ENCODE measurements at places on chromosomes 1 and 21.

DNA sequence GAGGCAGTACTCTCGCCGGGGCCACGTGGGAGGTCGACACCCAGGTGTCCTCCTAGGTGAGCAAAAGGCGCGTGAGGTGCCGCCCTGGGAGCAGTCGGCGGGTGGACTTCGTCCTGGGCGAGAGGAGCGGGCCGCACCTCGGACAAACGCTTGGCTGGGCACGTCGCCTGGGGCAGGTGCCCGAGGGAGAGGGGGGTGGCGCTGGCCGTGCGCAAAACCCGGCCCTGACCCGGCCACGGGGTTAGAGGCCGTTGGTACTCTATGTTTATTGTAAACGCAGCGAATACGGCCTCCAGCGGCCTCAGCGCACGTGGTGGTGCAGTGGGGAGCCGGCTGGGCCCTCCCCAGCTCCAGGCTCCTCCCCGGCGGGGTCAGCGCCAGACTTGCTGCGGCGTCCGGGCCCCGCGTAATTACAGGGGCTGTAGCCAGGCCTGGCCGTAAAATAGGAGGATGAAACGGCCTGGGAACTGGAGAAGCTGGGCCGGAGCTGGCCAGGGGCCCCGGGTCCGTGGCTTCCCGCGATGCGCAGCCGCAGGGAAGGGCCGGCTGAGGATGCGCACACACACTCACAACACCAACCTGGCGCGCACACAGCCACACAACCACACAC is 1.6 kb upstream of the EFNA1 start:
- peak; percentile 72 for DNase-seq

DNA sequence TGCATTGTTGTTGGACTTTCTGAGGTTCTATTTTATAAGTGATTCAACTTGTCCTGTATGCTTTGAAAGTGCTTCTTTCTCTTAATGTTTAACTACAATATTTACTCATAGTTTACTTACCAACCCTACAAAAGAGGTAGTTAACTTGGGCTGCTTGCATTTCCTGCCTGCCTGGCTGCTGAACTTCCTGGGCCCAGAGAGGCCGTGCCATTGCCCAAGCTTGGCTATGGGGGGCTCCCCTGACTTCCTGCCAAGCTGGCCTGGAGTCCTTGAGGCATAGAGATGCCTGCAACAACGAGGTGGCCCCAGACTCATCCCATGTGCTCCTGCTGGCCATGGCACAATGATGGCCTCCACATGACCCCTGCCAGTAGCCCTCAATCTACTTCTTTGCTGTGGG is 361.6 kb upstream of the PLD5 start:
- DNase-seq: no peak

DNA sequence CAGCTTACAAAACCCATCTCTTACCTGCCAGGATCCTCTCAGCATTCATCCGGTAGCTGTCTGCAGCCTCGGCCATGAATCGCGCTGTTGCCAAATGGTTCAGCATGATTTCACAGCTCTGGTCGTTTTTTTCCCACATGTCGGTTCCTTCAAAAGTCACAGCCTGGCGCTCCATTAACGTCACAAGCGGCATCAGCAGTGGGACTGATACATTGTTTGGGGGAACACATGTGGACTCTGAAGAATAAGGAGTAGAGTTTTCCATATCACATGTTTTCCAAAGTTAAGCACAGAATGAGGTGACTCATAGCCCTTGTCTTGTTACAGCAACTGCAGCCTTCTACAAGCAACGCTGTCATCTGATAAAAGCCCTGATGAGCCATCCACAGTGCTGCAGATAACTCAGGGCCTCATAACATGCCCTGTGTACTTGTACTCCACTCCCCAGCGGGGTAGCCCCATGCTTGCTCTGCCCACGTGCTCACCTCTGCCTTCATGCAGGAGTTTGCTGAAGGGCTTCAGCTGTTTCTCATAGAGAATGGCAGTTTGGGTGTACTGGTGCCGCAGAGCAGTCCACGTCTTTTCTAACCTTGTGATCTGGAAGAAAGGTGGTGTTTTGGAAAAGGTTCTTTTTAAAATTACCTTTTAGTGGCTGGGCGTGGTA is 114.2 kb downstream of the BCAR3 start:
- DNase-seq: no peak

DNA sequence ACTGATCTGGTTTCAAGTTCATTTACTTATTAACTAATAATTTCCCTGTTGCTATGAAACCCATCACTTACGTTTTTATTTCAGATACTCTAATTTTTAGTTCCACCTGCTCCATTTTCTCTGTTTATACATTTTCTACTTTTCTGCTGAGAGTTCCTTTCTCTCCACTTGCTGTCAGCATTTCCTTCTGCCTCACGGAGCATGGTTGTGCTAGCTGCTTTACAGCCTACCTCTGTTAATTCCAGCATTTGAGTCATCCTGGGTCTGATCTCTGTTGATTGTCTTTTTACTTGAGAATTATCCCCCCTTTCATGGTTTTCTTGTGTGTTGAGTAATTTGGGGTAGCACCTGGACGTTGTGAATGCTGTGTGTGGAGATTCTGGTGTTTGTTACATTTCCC is 373.2 kb upstream of the C1orf174 start:
- no peak for DNase-seq

GRCh38 chr1:3735688-3736087 is 16.6 kb upstream of the CCDC27 start:
- DNase-seq: no peak

DNA sequence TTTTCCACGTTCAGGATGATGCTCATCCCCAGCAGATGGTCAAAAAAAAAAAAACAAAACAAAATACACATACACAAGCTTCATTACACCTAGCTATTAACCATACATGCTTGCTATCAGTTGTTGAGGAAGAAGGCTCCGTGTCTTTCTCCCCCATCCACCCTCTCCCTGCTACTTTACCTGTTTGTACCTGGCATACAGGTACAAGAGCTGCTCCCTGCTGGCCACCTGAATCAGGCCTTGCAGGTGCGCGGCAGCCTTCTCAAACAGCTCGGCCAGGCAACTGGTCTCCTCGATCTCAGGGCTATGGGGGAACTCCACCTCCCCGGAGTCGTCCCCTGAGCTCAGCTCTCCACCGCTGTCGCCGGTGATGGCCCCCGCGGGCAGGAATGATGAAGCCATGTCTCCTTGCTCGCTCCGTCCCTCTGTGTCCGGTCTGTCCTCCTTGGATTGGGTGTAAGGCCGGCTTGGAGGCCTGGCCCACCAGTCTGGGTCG is 464 bp downstream of the ACBD6 start:
- DNase-seq: peak; percentile 53

DNA sequence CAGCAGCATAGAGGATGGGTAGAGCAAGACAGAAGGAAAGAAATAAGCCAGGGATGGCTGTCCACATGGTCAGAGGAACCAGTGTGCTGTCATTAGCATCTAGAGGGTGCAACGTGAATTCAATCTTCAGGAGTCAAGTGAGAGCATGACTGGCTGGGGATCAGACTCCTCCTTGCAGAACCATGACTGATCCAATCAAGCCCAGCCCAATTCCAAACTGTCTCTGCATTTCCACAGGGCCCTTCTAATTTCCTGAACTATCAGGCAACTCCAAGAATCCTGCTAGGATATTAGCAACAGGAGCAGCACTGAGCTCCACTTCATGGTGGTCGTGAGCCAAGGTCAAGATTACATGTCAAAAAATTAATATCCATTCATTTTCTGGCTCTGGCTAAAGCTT is 166.8 kb upstream of the CAMK1G start:
- DNase-seq: no peak

GRCh38 chr1:193404236-193404635 is 217.8 kb upstream of the B3GALT2 start:
- no peak for DNase-seq

DNA sequence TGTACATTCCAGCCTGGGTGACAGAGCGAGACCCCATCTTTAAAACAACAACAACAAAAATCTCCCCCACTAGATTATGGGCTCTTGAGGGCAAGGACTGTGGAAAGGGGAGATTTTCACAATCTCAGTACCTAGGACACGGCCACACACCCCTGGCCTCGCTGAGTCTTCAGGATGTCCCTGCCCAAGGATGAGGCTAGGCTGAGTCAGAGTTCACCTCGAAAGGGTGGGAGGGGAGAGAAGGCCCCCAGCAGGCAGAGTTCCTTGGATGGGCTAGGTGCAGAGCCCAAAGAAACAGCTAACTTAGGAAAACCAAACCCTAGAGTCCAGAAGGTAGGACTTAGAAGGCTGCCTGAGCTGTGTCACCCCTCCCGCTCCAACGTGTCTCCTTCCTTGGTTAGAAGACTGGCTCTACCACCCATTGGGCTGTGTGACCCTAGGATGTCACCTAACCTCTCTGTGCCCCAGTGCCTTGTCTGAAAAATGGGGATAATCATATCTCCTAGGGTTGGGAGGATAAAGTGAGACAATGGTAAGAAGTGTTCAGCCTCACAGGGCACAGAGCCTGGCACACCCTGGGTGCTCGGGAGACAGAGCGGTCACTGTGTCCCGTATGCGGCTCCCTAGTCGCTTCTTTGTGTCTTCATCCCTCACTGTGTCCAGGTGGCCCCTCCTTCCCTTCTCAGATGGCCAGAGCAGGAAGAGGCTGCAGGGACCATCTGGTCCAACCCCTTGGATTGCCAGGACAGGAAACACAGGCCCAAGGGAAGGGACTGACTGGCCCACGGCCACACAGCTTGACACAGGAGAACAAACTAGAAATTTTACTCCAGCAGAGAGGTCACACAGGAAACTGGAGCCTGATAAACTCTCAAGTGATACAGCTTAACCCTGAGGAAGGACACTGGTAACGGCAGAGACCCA is 11.2 kb downstream of the TRIM62 start:
- DNase-seq: peak; percentile 85

GRCh38 chr1:58409890-58410289 is 136.6 kb downstream of the OMA1 start:
- no peak for DNase-seq

DNA sequence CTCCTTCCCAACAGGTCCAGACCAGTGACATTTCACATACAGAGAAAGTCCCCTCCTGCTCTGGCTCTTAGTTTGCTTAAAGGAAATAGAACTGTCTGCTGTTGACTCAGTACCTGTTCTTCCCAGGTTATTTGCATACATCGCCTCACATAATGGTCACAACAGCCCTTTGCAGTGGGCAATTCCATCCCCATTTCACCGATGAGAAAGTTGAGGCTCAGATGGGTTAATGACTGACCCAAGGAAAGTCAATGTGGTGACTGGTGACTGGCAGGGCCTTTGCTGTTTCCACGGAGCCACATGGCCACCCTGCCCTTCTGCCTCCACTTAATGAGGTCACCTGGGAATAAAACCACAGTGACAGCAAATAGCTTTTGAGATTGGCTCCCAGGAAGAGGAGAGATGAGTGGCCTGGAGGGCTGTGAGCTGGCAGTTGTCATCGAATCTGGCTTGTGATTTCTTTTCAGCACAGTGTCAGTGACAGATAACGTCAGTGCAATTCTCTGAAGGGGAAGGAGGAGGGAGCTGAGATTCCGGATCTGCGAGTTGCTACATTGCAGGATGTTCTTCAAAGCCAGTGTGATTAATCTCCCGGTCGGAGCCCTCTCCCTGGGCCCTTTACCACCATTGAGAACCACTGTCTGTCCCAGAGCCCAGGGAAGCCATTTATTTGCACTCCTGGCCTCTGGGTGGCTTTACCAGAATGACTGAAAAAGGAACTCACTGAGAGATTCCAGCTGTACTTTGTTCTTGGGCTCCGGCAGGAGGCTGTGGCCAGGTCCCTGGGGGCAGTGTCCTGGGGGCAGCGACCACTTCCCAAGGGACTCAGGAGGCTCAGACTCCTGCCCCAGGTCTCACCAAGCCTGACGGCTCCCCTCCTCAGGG is 117.2 kb downstream of the CNIH3 start:
- no peak for DNase-seq

DNA sequence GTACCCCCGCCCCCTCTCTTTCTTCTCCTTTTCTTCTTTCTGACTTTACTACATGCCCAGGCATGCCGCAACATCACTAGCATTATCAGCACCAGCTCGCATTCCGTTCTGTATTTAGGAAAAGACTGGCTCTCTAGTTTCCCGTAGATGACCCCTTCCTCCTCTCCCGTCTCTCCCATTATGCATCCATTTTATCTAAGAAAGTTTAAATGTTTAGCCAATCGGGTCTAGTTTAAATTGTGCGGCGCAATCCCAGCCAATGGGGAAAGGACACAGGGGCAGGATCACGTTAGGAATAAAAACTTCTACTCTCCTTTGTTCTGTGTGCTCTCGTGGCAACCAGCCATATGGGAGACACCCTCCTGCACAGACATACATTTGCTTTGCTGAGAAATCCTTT is 2.3 kb upstream of the KRTAP10-7 start:
- no peak for DNase-seq

GRCh38 chr1:169305948-169306347 is 61.6 kb downstream of the NME7 start:
- no peak for DNase-seq

DNA sequence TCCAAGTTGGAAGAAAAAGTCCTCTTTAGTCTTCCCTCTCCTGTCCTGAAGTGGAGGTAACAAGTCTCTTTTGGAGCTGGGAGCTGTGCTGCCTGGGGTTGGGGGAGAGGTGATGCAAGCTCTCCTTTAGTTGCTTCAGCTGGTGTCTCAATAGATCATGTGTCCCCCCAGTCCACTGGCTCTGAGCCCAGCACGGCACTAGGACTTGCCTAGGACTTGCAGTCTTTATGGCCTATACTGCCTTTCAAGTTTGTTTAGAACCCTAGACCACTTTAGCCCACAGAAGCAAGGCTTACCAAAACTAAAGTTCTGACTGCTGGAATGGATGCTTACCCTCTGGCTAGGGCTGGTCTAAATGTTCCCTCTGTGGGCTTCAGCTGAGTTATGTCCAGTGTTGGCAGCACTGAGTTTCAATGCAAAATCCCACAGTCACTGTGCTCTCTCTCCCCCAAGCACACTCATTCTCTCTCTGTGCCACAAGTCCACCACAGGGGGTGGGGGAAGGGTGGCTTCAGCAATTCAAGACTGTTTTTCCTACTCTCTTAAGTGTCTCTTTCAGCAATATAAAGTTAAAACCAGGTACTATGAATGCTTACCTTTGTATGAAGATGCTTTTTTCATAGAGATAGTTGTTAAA is 185.0 kb downstream of the DNAH14 start:
- DNase-seq: no peak

DNA sequence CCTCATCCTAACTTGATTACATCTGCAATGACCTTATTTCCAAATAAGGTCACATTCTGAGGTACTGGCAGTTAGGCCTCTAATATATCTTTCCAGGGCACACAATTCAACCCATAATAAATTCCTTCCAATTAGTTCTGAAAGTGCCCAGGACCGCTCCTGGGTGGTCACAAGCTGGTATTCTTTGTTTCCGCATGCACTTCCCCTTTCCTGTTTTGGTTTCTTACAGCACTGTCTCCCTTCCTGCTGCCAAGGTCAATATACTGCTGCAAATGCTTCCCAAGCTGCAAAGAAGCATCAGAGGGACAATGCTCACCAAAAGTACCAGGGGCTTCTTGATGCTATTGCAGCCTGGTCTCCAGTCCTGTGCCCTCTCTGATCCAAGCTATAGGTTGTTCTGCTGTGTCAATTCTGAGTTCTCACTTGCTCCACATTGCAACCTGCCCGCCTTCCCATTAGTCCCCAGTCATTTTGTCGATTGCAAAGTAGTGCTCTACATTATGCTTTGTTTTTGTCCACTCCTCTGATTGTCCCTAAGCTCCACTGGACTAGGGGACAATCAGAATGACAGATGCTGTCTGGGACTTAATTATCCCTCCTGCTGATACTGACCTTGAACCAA is 13.9 kb upstream of the XPR1 start:
- DNase-seq: peak; percentile 32
